Activated naive CD8-positive, alpha-beta T cell treated with anti-CD3 and anti-CD28 coated beads for 36 hours (primary cell): ENCODE measurements at places on chromosomes 7 and 10. TPM values are rescaled to one million over a fixed set of nuclear protein-coding genes. Genes with fewer than 3 reads are reported as not detected.

Gene MRLN
- total RNA-seq = not detected

Gene STEAP1B
- total RNA-seq = 0.18 TPM

- DNase-seq = peak; percentile 30
Measured at GRCh38 chr10:103660364-103661197, 167.1 kb downstream of the NEURL1 start.

- DNase-seq = no peak
Measured at GRCh38 chr10:106917452-106918055, 247.0 kb downstream of the SORCS1 start.

DNA sequence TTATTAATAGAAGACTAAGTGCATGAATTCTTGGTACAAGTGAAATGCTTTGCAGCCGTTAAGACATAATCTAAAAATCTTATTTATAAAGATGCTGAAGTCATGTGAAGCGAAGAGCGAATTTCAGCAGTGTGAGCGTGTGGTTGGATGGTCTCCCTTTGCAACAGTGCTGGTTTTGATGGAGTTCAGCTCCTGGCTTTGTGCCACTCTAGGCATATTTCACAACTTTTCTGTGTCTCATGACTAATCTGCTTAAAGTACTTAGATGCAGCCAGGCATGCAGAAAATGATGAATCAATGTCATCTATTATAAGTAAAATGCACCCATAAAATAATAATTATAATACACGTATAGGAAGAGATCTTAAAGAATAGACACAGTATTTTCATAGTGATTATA lies 107.2 kb upstream of the TCERG1L start:
- no peak for DNase-seq

DNA sequence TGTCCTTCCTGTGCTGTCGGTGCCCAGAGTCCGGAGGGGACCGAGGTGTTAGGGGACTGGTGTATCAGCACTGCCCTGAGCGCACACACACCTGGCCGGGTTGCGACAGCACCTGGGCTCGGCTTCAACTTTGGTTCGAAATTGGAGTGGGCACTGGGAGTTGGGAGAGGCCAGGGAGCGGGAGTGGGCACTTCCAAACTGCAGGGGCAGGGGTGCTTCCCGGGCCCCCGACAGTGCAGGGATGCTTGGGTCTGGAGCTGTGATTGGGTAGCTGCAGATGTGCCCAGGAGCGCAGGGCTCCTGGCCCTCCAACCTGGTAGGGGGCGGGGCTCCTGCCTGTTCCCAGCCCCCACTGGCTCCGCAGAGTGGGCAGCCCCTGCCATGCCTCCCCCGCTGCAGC lies 7.7 kb downstream of the BBS9 start:
- no peak for DNase-seq

DNA sequence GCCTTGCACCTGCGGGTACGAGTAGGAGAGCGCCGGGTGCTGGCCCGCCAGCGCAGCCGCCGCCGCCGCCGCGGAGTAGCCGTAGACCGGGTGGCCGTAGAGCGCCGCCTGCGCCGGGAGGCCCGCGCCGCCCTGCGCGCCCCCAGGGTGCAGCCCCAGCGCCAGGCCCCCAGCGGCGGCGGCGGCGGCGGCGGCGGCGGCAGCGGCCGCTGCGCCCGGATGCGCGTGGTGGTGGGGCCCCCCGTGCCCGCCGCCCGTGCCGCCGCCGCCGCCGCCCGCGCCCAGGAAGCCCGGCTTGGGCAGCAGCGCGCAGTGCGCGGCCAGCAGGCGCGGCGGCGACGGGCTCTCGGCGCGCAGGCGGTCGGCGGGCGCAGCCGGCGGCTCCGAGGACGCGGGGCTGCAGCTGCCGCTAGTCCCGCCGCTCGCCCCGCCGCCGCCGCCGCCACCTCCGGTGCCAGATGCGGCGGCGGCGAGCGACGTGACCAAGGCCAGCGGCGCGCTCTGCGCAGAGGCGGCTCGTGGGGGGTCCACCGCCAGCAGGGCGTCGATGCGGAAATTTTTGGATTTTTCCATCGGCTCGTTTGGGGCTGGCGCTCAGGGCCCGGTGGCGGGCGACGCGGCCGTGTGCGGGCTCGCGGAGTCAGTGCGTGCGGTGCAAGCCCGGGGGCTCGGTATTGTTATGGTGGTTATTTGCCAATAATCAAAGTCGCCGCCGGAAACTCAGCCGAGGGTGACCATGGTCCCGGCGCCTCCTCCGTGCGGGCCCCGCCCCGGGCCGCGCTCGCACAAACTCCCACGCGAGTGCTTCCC lies 480 bp downstream of the MNX1 start:
- no peak for DNase-seq
